ENCODE measurements at places on chromosomes 4 and X. TPM values are rescaled to one million over a fixed set of nuclear protein-coding genes. Genes with fewer than 3 reads are reported as not detected.

DDIT4L gene
- 0.37 TPM for total RNA-seq

MAGEE2 gene
- total RNA-seq, result not detected

PASD1 gene
- total RNA-seq, result not detected

TIMM8A gene
- 19.0 TPM for total RNA-seq

BCORL1 gene
- total RNA-seq, result 12.4 TPM

BCOR gene
- total RNA-seq, result 16.4 TPM

XAGE1B gene
- not detected for total RNA-seq

NHSL2 gene
- total RNA-seq, result 3.7 TPM

POLN gene
- total RNA-seq, result 1.9 TPM

SAT1 gene
- 145 TPM for total RNA-seq

FGF16 gene
- total RNA-seq, result not detected

HHIP gene
- total RNA-seq, result not detected

All from left ventricle myocardium superior (tissue), 1 donor.